ENCODE measurements at places on chromosomes 2 and 18.
A peak's percentile ranks its signal among the peaks of the same experiment; 100 is the strongest.

- no peak for DNase-seq
Observed at GRCh38 chr2:231182513-231182899, 15.9 kb upstream of the ARMC9 start.

GRCh38 chr2:175832866-175833265 lies 169.2 kb downstream of the LNPK start:
- no peak for DNase-seq

DNA sequence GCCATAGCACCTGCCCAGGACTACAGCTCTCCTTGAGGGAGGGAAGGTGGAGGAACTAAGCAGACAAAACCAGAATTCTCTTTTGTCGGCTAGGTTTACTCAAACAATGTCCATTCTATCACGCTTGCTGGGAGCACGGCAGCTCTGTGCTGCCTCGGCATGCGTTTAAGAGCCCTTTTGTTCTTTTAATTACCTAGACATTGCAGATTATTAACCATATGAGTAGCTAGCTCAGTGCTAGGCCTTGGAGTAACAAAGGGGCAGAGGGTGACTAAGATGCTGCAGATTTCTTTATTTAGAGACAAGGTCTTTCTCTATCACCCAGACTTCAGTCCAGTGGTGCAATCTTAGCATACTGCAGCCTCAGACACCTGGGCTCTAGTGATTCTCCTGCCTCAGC lies 11.1 kb downstream of the MSGN1 start:
- DNase-seq = no peak

GRCh38 chr2:218378053-218378452 lies 4.0 kb upstream of the SLC11A1 start:
- DNase-seq = peak; percentile 66

GRCh38 chr18:25672490-25672889 lies 320.5 kb upstream of the ZNF521 start:
- DNase-seq = no peak

Measured in CD4-positive, alpha-beta T cell treated with Interleukin-4 for 1 hour (primary cell).